ENCODE measurements at places on chromosomes 7 and 10. TPM values are rescaled to one million over a fixed set of nuclear protein-coding genes. Genes with fewer than 3 reads are reported as not detected.

DNA sequence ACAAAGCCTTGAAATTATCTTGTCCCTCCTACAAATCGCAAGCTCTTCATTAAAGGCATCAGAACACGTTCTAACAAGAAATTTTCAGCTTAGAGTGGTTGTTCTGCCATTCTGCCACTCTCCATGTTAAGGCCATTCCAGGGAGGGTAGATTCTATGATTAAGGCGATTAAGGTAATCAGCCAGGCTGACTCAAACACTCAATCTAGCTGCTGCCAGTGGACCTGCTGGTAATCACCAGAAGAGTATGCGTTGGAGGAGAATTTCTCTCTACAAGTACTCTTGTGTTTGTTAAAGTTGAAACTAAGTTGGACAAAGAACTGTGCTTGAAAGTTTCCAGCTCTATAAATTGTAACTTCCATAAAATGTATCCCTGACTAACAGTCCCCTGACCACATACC, 149.2 kb upstream of the COL1A2 start:
- no peak for DNase-seq

GRCh38 chr10:27390681-27391080, 113.4 kb upstream of the RAB18 start:
- DNase-seq: no peak

DNA sequence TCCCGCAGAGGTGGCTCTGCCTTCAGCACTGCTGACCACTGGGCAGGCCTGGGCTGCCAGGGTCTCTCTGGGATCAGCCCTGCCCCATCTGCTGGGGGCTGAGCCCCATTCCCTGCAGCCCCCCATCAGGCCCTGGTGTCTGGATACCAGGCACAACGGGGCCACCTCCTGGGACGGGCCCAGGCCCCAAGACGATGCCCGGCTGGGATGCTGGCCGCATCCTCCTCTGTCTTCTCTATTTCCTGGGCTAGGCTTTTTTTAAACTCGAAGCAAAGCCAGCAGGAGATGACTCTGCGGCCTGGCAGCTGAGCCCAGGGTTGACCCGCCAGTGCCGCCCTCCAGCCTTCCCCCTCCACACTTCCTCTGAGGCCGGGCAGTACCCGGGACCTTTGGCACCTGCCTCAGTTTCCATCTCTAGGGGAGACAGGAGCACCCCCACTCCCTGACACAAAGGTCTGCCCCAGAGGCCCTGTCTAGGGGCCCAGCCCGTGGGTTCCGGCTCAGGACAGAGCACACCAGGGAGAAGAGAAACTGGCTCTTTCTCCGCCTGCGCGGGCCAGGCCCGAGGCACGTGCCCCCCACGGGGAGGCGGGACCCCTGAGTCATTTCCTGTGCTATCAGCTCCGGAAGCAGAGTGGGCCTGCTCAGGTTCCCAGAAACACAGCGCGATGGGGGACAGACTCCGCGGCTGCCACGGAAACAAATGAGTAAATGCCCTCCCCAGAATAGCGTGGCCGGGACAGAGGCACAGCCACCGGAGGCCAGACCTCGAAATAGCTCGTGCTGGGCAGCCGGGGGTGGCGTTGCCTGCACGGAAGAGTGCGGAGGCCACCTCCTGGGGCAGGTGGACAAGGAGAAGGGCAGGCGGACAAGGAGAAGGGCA, 84.6 kb upstream of the PDGFA start:
- DNase-seq: peak; percentile 99

DNA sequence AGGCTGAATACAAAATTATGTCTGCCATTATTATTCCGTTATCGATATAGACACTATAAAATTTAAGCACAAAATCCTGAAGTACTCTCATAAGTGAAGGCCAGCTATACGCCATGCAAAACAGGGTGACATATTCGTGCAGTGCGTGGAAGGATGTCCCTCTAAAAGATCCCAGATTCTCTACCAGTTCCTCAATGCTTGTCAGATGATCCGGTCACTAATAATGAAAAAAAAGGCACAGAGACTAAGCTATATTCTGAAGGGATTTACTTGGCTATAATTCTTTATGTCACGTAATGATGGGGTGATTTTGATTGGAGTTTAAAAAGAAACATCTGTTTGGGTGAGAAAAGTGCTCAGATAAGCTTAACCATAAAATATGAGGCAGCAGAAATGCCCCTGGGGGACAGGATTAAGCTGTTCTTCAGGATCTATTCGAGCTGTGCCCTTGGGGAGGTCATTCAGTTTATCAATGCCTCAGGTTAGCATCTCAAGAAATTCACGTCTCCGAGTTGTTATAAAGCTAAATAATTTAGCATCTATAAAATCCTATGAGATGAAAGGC, 229.7 kb upstream of the PITRM1 start:
- no peak for DNase-seq

DNA sequence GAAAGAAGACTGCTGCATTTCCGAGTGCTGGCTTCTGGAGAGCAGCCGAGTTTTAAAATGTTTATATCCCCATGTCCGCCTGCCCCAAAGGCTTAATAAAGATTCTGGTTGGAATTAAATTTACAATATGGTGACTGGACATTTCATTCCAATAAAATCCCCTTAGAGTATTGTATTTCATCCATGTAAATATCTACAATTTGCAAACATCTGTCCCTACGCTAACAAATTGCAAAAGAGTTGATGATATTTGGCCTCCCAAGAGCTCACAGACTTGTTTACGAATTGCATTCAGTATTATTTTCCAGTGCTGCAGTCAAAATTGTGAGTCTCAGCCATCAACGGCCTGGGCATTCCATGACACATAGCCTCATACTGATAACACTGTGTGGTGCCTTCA, 50.1 kb downstream of the PLEKHS1 start:
- no peak for DNase-seq

GRCh38 chr10:81874875-81875466, at the start of gene NRG3:
Gene NRG3 (plus strand): TSS chr10:81875194.
- peak; percentile 65 for DNase-seq

DNA sequence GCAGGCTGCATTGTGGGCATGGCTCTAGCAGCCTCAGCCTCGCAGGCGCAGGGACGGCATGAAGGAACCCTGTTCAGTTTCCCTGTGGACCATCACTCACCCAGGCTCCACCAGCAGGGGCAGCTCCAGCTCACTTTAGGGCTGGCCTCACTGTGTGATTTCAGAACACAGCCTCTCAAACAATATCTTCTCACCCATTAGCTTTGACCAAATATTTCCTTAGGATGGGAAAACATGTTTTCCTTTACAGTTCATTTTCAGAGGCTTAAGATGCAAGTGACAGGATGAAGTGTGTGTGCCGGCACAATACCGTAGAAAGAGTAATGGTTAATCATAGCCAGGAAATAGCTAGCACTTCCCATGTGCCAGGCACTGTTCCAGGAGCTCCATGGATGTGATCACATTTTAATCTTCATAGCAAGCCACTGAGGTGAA, 58.2 kb downstream of the LANCL2 start:
- peak; percentile 32 for DNase-seq

GRCh38 chr10:5033061-5033778, 29.6 kb upstream of the AKR1C2 start:
- no peak for DNase-seq

DNA sequence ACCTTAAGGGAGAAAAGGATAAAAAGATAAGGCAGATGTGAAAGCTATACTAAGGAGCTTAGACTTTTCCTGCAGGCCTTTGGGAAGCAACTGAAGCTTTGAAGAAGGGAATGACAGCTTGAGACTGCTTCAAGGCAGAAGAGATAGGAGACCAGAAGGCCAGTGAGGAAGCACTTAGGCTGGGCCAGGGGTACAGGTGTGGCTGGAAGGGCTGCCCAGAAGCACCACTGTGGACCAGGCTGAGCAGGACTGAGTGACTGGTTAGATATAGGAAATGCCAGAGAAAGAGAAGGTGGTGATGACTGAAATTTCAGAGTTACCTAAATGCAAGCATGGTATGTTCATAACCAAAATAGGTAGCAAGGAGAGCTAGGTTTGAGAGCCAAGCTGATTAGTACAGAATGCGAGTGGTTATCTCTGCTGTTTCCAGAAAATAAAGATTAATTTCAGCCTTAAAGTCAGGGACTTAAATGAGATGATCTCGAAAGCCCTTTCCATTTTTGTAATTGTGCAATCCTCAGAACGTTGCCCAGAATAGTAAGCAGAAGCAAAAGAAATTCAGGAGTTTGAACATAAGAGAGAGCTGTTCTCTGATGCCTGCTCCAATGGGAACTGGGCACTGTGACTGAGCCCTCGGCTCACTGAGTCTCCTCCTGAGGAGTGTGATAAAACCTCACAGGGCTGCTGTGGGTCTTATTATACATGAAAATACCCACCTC, 54.9 kb downstream of the MET start:
- DNase-seq: no peak

The PON1 gene
- not detected for total RNA-seq
